Stimulated activated CD4-positive, alpha-beta T cell treated with anti-CD3 and anti-CD28 coated beads, Interleukin-1b, Interleukin-23, amount 100 ng/mL, for 4 hours (primary cell): ENCODE measurements at places on chromosomes 3 and 15.

GRCh38 chr3:69252631-69253030, 130.2 kb upstream of the LMOD3 start:
- DNase-seq, result no peak

DNA sequence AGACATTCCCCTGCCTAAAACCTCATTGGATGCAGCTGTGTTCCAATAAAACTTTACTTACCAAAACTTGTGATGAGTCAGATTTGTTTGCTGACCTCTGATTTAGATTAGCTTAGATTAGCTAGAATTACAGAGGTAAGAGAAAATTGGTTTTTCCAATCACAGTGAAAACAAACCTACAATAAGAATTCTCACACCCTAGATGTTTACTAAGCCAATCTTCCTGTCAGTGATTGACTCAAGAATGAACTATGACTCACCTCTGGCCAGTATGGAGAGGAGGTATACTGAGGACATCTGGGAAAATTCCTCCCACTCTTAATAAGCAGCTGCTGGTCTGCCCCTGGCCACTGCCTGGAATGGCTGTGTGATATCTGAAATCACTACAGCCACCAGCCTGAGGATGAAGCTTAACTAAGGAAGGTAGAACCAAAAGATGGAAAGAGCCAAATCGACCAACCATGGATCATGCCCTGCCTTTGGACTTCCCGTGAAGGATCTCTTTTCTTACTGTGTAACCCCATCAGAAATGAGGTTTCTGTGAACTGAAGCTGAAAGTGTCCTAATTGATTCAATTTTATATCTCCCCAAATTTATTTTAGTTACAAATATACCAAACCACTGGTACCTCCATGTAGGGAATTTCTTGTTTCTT, 19.0 kb upstream of the GHSR start:
- DNase-seq, result no peak

- DNase-seq, result no peak
These were observed 221.4 kb upstream of the LRRN1 start for GRCh38 chr3:3577823-3578222.

DNA sequence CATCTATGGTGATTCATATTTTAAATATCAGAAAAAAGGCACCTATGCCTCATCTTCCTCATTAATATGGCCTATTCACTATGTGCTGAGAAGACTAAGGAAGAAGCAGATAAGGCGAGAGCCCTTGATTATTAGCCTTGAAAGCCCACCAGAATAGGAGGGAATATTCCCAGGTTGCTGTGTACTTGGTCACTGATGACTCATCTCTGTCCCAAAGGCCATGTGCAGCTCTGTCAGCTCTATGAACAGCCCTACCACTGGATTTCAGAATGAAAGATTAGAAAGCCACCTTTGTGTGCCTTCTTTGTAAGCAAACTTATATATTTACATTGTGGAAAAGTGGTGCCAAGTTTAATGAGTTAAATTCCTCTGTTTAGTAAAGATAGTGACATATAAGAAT, 211.5 kb downstream of the NFKBIZ start:
- DNase-seq, result no peak
